ENCODE measurements at places on chromosomes 6 and 20. TPM values are rescaled to one million over a fixed set of nuclear protein-coding genes. Genes with fewer than 3 reads are reported as not detected.

DNA sequence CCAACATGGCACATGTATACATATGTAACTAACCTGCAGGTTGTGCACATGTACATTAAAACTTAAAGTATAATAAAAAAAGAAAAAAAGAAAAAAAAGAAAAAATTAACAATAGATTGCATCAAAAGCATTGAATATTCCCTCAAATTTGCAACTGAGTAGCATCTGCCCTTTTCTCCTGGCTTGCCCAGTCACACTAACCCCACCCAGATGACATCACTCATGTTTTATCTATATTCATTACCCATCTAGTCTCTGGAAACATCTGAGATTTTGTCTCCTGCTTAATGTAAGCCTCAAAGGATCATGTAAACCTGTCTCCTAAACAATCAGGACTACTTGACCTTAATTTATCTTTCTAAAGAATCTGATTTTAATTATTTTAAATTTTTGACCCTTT, 706.8 kb downstream of the CD109 start:
- H3K4me1 ChIP-seq = no peaks in the 10 kb centered on the region
- no peak overlapping the region for H3K4me3 ChIP-seq
- H3K36me3 ChIP-seq = no peaks in the 10 kb centered on the region
- no peak for DNase-seq

DNA sequence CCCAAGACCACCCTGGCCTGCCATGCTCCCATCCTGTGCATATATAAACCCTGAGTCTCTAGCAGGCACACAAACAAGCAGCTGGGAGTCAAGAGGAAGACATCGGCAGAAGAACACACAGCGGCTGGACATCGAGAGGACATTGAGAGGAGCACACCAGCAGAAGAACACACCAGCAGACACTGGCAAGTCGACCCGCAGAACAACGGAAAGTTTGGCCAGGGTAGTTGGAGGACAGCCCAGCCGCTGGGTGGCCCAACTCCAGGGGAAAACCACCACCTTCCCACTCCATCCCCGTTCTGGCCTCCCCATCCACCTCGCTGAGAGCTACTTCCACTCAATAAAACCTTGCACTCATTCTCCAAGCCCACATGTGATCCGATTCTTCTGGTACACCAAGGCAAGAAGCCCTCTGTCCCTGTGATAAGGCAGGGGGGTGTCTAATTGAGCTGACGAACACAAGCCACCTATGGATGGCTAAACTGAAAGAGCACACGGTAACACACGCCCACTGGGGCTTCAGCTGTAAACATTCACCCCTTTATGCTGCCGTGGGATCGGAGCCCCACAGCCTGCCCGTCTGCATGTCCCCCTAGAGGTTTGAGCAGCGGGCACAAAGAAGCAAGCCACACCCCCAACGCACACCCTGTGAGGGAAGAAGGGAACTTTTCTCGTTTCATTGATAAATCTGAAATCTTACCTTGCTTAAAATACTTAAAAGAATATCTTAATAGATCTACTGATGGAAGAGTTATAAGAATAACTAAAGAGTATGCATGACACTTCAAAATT, 13.8 kb downstream of the TMX4 start:
- peak overlapping the region; percentile 25 for H3K27ac ChIP-seq
- H3K36me3 ChIP-seq = no peaks in the 10 kb centered on the region
- H3K27me3 ChIP-seq = no peaks in the 10 kb centered on the region
- no peak for DNase-seq

GRCh38 chr20:45832619-45833018, 980 bp upstream of the SNX21 start:
- H3K27me3 ChIP-seq = no peaks in the 10 kb centered on the region
- H3K4me1 ChIP-seq = peaks cover 35% of the 10 kb centered on the region
- no peaks in the 10 kb centered on the region for H3K36me3 ChIP-seq
- no peak overlapping the region for H3K4me3 ChIP-seq
- no peak for DNase-seq

Gene SAMD10
- polyA plus RNA-seq = 3.9 TPM

Gene SLC22A16
- 49.5 TPM for polyA plus RNA-seq

- no peak for DNase-seq
- no peak overlapping the region for H3K27ac ChIP-seq
- no peak overlapping the region for H3K4me3 ChIP-seq
- H3K36me3 ChIP-seq = no peaks in the 10 kb centered on the region
Measured at GRCh38 chr6:107973594-107973993, 15.6 kb upstream of the SEC63 start.

Gene MLIP
- 1.6 TPM for polyA plus RNA-seq

Gene ZBTB46
- 5.2 TPM for polyA plus RNA-seq

DNA sequence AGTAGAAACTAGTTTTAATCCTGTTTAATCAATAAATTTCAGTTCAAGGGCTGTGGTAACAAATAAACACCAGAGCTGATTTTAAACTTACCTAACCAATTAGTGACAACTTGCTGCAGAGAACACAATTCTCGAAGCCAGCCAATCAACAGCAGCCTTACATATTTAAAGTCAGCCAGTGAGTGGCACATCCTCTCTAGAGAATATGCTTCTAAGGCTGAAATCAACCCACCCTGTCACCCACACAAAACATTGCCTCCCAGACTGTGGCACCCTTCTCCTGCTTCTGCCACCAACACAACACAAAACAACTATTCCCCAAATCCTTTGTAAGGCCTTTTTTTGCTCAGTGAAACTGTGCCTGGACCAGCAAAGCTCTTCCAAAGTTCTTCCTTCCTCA, 306.0 kb downstream of the EYA4 start:
- H3K4me3 ChIP-seq = no peak overlapping the region
- H3K27ac ChIP-seq = no peak overlapping the region
- DNase-seq = peak; percentile 32
- no peaks in the 10 kb centered on the region for H3K27me3 ChIP-seq

DNA sequence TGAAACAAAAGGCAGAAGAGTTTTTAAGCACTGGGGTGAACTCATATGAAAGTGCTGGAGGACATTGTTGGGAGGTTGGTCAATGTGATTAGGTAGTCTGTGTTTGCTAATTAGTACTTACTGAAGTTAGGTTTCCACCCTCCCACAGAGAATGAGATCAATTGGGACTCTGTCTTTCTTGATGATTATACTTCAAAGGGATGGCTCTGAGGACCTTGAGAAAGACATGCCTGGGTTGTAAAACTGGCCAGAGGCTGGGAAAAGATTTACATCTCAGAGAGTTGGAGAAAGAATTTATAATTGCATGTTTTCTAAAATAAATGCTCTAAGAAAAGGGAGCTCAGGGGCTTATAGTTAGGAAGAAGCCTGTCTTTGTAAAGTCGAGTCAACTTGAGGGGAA, 74.0 kb downstream of the CD109 start:
- H3K36me3 ChIP-seq = no peaks in the 10 kb centered on the region
- H3K4me1 ChIP-seq = no peaks in the 10 kb centered on the region
- DNase-seq = no peak
- H3K4me3 ChIP-seq = no peak overlapping the region

GRCh38 chr6:99492092-99492491, 23.1 kb downstream of the USP45 start:
- H3K4me3 ChIP-seq = no peak overlapping the region
- no peak for DNase-seq
- H3K27ac ChIP-seq = no peak overlapping the region

Gene SMPDL3A
- polyA plus RNA-seq = 3.6 TPM

Gene EGFL8
- polyA plus RNA-seq = 13.9 TPM

GRCh38 chr6:53868626-53869025, 73.8 kb downstream of the LRRC1 start:
- H3K27me3 ChIP-seq = no peaks in the 10 kb centered on the region
- peaks cover 14% of the 10 kb centered on the region for H3K4me1 ChIP-seq
- DNase-seq = no peak
- no peaks in the 10 kb centered on the region for H3K36me3 ChIP-seq

DNA sequence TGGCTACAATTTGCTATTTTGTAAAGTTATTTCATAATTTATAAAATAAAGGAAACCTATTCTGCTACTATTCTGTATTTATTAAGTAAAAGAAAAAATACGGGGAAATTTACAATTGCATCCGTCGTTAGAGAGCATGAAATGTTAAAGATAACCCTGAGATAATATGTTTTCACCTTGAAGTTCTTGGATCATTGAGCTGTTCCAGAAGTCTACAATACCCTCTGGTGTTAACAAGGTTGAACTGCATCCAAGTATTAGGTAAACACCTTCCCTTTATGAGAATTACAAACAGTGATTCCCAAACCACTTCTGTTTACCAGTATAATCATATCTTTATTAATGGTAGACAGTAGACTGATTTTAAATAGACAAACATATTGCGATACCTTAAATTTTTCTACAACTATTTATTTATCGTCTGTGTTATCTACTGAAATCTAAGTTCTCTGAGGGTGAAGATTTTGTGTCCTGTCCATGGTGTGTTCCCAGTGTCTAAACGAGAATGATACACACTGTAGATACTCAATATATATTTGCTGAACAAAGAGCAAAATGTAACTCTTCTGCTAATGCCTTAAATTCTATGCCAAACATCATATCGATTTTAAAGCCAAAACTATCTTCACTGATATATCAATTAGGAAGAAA, 28.2 kb downstream of the TBC1D32 start:
- DNase-seq = no peak
- no peak overlapping the region for H3K4me3 ChIP-seq
- H3K36me3 ChIP-seq = no peaks in the 10 kb centered on the region
- no peaks in the 10 kb centered on the region for H3K4me1 ChIP-seq

Gene SDC4
- polyA plus RNA-seq = 124 TPM

- no peak for DNase-seq
- no peaks in the 10 kb centered on the region for H3K4me1 ChIP-seq
- H3K36me3 ChIP-seq = no peaks in the 10 kb centered on the region
Measured at GRCh38 chr20:38842558-38842981, 37.1 kb downstream of the PPP1R16B start.

Gene GTSF1L
- 244 TPM for polyA plus RNA-seq

Gene C4A
- 114 TPM for polyA plus RNA-seq

- no peaks in the 10 kb centered on the region for H3K27me3 ChIP-seq
- H3K4me1 ChIP-seq = no peaks in the 10 kb centered on the region
- no peaks in the 10 kb centered on the region for H3K36me3 ChIP-seq
- no peak overlapping the region for H3K27ac ChIP-seq
- DNase-seq = no peak
- no peak overlapping the region for H3K4me3 ChIP-seq
Measured at GRCh38 chr6:165976684-165977083, 191.0 kb downstream of the TBXT start.

DNA sequence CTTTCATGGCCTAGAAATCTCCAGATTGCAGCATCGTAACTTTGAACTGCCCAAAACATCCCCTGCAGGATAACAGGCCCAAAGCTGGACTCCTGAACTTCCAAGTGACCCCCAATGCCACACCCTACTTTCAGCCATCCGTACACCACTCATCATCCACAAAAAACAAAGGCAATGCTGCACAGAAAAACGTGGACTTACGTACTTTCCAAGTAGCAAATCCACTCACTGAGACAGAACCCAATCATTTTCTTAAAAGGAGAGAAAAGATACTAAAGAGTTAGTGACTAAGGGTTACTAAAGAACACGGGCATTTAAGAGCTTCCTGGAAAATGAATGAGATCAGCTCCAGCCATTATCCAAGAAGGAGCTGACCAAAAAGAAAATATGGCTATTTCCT, 211.0 kb downstream of the WDR27 start:
- DNase-seq = no peak
- no peaks in the 10 kb centered on the region for H3K36me3 ChIP-seq
- H3K27ac ChIP-seq = no peak overlapping the region

Gene GRM1
- 1.3 TPM for polyA plus RNA-seq

Gene WFDC13
- not detected for polyA plus RNA-seq

- H3K36me3 ChIP-seq = no peaks in the 10 kb centered on the region
- H3K4me1 ChIP-seq = peaks cover 9% of the 10 kb centered on the region
- H3K27ac ChIP-seq = no peak overlapping the region
Measured at GRCh38 chr20:63320041-63320511, 27.1 kb downstream of the COL20A1 start.

Gene WASF1
- polyA plus RNA-seq = 158 TPM

DNA sequence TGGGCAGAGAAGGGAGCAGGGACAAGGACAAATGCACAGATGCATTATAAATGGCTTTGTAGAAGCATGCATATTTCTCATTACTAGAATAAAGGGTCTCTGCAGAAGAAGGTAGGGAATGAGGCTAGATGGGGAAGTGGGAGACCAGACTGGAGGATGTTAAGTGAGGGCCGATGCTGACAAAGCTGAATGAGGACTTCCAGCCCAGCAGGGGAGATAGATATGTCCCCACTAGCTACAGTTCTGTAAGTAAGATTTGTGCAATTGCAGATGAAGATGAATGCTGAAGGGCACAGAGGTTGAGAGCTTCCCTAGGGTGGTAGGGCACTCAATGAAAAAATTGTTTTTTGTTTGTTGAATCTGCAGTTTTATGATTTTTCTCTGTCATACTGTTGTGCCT, 16.9 kb downstream of the ADGRG6 start:
- no peaks in the 10 kb centered on the region for H3K4me1 ChIP-seq
- no peaks in the 10 kb centered on the region for H3K27me3 ChIP-seq
- DNase-seq = no peak
- H3K27ac ChIP-seq = no peak overlapping the region
- H3K4me3 ChIP-seq = no peak overlapping the region

Gene SIRPB1
- polyA plus RNA-seq = 0.84 TPM

Gene HSPA1B
- 127 TPM for polyA plus RNA-seq

Gene LRRC1
- polyA plus RNA-seq = 29.5 TPM

Gene KCNK15
- polyA plus RNA-seq = 4.4 TPM

DNA sequence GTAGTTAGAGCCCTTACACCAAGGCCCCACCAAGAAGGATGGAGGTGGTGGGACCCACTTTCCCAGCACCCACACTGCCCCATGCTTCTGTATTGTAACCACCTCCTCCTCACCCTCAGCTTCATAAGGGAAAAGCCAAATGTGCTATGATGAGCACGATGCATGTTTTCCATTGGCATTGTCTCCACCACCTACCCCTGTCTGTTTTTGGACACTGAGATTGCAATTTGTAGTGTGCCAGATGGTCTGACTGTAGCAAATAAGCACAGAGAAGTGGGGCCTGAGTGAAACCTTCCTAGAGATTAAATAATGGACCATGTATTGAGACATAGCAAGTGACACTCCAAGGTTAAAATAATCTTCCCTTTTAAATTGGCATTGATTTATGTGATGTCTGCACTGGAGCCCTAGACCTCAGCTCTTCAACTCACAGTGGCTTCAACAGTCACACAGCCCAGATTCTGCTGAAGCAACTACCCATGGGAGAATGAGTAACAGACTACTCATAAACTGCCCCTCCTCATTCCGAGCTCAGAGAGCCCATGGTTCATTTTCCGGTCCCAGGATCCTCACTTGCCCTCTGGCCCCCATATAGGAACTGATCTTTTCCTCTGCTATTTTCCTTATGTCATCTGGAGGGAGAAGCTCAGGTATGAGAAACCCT, 177.9 kb downstream of the COL9A1 start:
- no peak for DNase-seq
- H3K27me3 ChIP-seq = no peaks in the 10 kb centered on the region
- no peaks in the 10 kb centered on the region for H3K36me3 ChIP-seq
- no peaks in the 10 kb centered on the region for H3K4me1 ChIP-seq
- no peak overlapping the region for H3K4me3 ChIP-seq

DNA sequence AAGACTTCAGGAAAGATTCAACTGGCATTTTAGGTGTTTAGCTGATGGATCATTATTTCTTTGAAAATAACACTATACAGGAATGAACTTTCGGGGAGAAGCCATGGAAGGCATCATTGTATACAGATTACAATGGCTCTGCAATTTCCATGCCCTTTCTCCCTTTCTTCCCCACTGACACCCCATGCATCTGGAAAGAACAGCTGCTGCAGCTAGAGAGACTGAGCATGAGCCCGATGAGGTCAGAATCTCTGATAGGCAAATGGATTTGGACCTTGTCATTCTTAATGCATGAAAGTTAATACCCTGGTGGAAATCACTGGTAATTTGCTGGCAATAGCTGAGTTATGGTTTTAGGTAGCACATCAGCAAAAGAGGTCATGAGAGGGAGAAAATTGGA, 54.8 kb downstream of the BTBD3 start:
- no peak overlapping the region for H3K27ac ChIP-seq
- no peaks in the 10 kb centered on the region for H3K36me3 ChIP-seq
- no peak for DNase-seq
- no peak overlapping the region for H3K4me3 ChIP-seq
- H3K27me3 ChIP-seq = no peaks in the 10 kb centered on the region

Gene TINAG
- polyA plus RNA-seq = not detected

Gene DEFB132
- polyA plus RNA-seq = not detected
